ENCODE measurements at places on chromosomes 4 and X.
A peak's percentile ranks its signal among the peaks of the same experiment; 100 is the strongest.

- no peak for DNase-seq
Observed at GRCh38 chr4:79217025-79217424, 108.8 kb downstream of the NAA11 start.

GRCh38 chrX:11296051-11296450 is 2.8 kb downstream of the AMELX start:
- no peak for DNase-seq

DNA sequence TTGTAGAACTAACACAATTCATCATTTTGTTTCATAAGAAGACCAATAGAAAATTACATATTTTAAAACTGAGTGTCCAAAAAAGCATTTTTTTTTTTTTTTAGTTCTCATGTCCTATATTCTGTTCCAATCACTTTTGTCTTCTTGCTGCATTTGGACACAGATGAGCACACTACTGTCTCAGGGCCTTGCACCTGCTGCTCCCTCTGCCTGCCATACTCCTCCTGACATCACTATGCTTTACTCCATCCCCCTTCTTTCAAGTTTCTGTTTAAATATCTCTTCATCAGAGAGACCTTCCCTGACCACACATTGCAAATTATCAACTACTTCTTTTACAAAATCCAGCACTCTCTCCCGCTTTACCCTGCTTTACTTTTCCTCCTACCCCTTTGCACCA is 230.7 kb upstream of the GK2 start:
- DNase-seq, result no peak

DNA sequence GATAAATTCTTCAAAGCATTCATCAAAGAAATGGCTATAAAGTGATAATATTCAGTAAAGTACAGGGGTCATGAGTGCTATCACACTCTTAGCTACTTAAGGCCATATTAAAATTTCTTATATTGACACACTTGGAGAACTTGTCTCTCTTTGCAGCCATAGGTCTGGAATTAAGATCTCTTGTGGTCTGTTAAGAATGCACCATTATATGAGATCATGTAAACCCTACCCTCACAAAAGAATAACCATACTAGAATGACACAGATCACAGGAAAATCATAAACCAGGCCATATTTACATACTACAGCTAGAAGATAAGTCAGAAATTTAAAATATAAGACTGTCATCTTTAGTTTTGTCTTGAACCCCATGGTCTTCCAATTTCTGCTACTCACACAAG is 434.3 kb downstream of the PDGFC start:
- no peak for DNase-seq

DNA sequence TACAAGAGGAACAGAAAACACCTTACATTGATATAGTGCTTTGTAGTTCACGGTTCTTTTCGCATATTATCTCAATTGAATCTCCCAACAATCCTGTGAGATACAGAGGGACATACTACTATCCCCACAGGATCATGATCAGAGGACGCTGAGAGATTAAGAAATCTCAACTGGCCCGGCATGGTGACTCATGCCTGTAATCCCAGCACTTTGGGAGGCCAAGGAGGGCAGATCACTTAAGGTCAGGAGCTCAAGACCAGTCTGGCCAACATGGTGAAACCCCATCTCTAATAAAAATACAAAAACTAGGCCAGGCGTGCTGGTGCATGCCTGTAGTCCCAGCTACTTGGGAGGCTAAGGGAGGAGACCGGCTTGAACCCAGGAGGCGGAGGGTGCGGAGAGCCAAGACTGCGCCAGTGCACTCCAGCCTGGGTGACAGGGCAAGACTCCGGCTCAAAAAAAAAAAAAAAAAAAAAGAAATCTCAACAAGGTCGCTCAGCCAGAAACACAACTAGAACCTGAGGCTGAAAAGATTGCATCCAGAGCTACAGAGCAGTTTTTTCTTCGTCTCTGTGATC is 7.4 kb downstream of the APOO start:
- DNase-seq, result no peak

- no peak for DNase-seq
Observed at GRCh38 chr4:76644831-76645485, 209.9 kb downstream of the SHROOM3 start.

- peak; percentile 10 for DNase-seq
Observed at GRCh38 chr4:120466429-120466828, 399.8 kb upstream of the MAD2L1 start.

DNA sequence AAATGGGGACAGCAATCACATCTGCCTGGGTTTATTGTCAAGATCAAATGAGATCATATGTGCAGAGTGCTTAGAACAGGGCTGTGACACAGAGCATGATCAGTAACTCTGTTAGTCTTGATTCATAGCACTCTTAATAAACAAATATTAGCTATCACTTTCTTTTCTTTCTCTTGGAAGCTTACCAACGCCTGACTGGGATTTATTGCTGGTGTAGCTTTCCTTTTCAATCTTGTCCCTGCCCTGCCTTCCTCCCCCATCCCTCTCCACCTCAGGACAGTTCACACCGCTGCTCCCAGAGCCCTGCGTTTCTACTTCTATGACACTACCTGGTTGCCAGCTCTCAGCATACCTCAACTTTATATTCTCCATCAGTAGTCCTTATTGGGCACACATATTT is 120.7 kb downstream of the LDB2 start:
- no peak for DNase-seq

GRCh38 chrX:69128588-69128987 is 36.7 kb downstream of the PJA1 start:
- DNase-seq, result peak; percentile 8

DNA sequence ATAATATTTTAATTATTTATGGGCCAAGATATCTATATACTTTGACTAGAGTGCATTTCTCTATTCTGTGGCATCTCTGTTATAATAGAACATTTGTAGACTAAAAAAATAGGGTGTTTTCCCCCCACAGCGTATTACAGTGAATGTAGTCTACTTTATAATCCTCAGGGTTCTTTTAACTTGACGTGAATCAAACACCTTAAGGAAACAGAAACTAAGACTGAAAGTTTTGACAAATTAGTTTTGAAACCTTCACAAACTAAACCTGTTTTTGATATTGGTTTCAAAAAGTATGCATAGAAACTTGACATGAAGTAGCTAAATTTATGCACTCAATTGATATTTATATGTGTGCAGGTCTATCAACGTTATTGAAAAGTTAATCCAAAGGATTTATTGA is 1963.1 kb upstream of the TENM3 start:
- no peak for DNase-seq

GRCh38 chrX:16213961-16214360 is 46.7 kb downstream of the MAGEB17 start:
- no peak for DNase-seq

DNA sequence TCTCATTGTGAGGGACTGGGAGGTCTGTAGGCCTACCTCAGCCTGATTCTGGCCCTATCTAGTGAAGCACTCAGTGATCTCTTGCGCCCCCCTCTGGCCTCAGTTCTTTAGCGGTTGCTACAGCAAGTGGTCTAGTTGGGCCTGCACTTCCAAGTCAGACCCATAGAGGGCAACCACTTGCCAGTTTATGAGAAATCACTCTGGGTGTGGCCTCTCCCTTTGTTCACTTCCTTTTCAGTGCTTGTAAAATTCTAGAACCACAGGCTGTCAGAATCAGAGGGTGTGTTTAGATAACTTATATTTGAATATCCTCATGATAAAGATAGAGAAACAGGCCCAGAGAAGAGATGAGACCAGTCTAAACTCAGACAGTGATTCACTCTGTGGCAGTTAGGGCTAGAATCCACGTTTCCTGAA is 60.9 kb upstream of the LAS1L start:
- DNase-seq, result peak; percentile 75

DNA sequence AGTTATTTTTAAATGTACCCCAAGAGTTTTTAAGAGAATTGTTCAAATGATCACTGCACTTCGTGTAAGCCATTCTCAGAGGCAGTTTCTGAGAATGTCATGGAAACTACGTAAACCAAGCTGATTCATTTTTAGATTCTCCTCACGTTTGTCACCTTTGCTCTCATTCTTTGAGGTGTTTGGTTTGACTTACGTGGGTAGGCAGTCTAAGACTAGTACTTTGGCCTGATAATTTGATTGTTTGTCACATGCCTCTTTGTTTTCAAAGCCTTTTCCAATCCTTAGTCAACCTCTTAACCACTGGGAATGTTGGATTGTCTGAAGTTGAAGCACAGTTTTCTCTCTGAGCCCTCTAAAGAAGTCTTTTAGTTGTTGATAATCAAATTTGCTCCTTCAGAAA is 10.5 kb downstream of the SEPTIN11 start:
- no peak for DNase-seq

Measured in NCI-H226 (cell line).